ENCODE measurements at places on chromosomes 13 and 19.

DNA sequence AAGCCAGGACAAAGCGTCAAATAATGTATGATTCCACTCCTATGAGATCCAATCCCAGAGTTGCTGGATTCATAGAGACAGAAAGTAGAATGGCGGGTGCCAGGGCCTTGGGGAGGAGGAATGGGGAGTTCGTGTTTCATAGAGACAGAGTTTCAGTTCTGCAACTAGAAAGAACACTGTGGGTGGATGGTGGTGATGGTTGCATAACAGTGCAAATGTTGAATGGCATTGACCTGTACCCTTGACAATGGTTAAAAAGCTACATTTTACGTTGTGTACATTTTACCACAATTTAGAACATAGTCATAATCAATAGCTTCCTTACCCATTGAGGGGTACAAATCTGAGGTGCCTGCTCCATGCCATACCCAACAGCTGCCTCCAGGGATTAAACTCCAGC is 33.4 kb downstream of the MBD3L2B start:
- DNase-seq, result no peak

DNA sequence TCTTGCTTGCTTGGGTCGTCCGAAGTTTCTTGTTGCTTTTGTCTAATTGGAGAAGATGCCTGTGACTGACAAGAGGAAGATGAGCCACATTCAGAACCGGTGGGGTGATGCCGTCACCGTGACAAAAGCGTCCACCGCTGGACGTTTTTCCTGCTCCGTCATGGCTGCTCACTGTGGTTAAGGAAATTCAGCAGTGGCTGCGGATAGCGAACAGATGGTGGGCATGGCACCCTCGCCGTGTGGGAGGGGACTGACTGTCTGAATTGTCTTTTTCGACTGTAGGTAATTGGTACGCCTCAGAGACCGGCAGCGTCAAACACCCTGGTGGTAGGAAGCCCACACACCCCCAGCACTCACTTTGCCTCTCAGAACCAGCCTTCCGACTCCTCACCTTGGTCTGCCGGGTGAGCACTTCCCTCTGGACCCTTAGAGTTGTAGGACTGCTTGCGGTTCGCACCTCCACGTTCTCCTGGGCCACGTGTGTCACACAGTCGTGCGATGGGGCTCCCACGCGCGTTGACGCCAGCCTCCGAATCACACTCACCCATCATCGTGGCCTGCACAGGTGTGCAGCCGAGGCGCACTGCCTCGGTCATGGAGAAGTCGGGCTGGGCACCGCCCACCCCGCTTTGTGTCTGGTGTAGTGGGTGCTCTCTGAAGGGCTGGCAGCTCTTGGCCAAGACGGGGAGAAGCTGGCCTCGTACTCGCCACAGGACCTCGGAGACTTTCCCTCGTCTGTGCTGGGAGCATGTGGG is 26.5 kb downstream of the ATP4B start:
- no peak for DNase-seq

- DNase-seq, result peak; percentile 83
These were observed 160.4 kb upstream of the GPC6 start for GRCh38 chr13:93066187-93066586.

GRCh38 chr19:4369888-4370260 is 26.5 kb downstream of the MPND start:
- DNase-seq, result peak; percentile 28

GRCh38 chr19:14315433-14315832 is 65.8 kb upstream of the ADGRE5 start:
- no peak for DNase-seq

GRCh38 chr13:53126841-53127245 is 98.2 kb downstream of the OLFM4 start:
- peak; percentile 93 for DNase-seq

DNA sequence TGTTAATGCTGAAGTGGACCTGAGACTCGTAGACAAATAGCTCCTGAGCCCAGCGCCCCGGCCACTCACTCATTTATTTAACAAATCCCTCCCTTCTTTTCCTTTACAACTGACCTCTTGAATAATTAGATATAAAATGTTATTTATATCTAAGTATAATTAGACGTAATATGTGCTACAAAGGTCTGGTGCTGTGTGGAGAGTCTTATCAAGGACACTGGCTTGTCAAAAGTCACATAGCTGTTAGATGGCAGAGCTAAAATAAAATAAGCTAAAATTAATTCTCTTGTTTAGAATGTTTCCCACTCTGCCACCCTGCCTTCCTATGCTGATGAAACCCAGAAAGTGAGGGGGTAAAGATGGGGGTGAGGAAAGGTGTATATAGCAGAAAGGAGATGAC is 73.0 kb upstream of the FAM216B start:
- DNase-seq, result no peak

DNA sequence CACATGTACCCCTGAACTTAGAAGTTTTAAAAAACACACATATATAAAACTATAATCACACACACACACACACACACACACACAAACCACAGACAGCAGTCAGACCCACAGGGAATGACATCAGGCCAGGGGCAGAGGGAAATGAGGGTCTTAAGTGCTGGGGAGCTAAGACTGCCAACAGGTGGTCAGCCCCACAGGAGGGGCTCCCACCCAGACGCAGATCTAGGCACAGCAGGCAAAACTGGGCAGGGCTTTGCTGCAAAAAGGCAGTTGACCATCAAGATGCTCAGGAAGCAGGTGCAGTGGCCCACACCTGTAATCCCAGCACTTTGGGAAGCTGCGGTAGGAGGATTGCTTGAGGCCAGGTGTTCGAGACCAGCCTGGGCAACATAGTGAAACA is 121.0 kb upstream of the LSM14A start:
- DNase-seq, result no peak

DNA sequence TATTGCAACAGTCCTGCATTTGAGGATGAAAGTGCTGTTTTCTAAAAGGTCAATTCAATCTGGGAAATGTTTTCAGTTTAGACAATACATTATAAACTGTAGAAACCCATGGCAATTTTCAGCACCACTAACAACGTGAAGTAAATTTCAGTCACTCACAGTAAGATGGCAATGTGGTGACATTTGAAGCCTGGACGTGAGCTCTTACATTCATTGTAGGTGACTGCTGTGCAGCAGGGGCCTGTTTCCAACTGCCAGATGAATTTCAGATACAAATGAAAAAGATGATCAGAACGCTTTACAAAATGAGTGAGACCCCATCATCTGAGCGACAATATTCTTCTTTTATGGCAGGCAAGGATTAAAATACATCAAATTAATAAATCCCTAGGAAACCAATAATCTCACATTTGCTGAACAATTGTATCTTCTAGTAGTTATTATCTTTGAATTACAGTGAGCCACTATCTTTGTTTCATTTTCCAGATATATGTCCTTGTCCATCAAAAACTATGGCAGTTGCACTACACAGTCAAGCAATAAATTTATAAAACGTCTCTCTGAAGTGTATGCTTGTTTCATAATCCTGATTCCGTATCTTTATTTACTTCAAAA is 1816.8 kb downstream of the OLFM4 start:
- no peak for DNase-seq

Data from fibroblast of skin of right quadriceps (primary cell).